AG04449 (cell line): ENCODE measurements at places on chromosomes 6 and 20.

- DNase-seq, result no peak
Observed at GRCh38 chr6:157535340-157536222, 154.6 kb downstream of the ZDHHC14 start.

- no peak for DNase-seq
Observed at GRCh38 chr6:163965426-163966348, 551.2 kb downstream of the QKI start.

DNA sequence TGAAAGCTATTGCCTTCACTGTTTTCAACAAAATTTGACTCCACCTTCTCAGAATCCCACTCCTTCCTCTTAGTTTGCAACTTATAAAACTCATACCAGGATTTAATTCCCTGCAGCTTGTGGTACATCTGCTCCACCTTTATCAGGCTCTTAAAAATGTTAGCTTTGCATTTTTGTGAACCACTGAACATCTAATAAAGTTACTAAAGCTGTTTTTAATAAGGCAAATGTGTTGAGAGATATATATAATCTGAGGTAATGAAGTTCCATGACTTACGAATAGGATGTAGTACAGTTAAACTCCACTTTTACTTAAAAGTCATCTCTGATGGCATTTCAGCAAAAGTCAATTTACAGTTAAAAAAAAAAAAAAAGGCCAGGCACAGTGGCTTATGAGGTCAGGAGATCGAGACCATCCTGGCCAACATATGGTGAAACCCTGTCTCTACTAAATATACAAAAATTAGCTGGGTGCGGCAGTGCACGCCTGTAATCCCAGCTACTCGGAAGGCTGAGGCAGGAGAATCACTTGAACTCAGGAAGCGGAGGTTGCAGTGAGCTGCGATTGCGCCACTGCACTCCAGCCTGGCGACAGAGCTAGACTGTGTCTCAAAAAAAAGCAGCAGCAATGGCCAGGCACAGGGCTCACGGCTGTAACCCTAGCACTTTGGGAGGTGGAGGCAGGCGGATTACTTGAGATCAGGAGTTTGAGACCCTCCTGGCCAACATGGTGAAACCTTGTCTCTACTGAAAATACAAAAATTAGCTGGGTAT, 106.2 kb downstream of the KIF13A start:
- DNase-seq, result no peak

DNA sequence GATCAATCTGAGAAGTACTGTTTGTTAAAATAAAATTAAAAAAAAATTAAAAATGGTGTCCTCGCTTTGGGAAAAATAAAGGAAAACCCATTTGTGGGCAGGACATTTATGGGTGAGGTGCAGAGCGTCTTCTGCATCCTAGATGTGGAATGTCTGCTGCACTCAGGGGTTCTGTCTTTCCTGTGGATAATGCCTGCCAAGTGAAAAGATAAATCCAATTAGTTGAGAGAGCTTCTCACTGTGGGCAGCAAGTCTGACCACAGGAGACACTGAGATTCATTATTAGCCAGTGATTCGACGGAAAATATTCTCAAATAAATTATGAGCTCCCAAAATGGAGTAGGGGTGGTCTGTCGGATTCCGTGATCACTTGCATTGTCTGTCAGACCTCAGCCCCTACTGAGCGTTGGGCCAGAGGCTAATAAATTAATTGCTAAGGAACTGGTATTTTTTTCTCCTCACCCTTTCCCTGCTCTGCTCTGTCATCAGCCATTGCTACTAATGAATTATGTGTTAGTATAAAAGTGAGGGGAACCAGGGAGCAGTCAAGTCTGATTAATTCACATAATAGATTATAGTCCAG, 10.0 kb downstream of the GMPR start:
- DNase-seq, result no peak

DNA sequence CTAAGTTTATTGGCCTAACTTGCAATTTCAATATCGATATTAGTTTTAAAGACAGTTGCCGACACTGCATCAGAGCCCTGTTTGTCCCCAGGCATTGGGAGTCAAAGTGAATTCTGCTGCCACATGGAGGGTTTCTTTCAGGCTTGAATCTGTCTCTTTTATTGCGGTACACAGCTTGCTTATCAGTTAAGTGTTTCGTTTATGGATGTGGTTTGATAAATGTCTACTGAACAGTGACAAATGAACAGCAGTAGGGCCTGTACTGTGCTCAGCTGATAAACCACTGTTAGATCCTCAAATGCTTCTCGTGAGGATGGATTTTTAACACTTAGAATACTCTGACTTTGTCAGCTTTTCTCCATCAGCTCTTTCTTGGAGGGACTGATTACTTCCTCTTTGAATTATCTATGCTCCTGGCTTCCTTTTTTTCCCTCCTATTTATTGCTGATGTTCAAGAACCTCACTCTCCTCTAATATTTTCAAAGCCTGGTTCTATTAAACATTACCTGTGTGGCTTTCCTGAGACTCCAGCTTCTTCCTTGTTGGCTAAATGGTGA, 240.8 kb downstream of the PLCB1 start:
- DNase-seq, result no peak

- no peak for DNase-seq
Observed at GRCh38 chr20:11426948-11427347, 490.7 kb upstream of the BTBD3 start.

DNA sequence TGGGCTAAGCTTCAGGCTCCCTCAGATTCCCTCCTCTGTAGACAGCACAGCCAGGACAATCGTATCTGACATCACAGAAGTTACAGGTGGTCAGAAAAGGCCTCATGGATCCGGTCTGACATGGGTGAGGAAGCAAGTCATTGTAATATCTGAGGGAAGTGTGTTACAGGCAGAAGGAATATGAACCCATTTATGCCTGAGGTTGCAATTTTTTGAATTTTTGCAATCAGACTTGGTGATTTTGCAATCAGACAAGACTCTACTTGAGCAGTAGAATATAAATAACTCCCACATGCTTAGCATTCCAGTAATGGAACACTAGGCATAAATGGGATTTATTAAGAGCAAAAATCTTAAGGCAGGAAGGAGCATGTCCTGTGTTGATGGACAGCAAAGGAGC, 52.1 kb downstream of the CBLN4 start:
- DNase-seq, result no peak
